H4 (cell line): ENCODE measurements at places on chromosomes 7 and 10.
A peak's percentile ranks its signal among the peaks of the same experiment; 100 is the strongest.

GRCh38 chr7:139566736-139567646 is 43.5 kb downstream of the CLEC2L start:
- DNase-seq, result no peak

GRCh38 chr10:29595636-29596225 is 39.0 kb downstream of the SVIL start:
- DNase-seq, result no peak

- no peak for DNase-seq
These were observed 341.5 kb upstream of the GALNT17 start for GRCh38 chr7:70790215-70791073.

DNA sequence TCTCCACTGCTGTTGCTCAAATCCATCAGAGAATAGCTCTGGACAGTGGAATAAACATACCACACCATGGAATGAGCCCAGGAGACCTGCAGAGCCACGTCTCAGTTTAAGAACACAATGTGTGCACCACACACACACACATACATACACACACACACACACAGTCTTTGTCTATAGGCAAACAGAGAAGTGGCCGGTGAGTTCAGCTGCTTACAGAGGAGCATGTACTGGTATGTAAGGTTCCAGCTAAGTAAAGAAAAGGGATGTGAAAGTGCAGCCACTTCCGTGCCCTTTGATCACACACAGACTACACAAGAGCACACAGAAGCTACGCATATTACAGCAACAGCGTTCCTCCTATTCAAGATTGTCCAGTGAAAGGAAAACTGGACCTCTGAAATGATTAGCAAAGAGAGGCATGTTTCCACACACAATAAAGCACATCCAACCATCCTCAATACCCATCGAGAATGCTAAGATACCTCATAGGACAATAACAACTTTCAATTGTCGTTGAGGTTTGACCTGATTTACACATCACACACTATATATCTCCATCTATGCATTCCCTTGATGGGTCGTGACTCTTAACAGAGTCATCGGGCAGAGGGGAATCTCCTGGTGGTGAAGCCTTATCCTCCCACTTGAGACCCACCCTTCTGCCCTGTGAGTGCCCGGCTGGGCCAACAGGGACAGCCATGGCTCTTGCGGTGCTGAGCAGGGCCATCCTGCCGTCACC is 23.6 kb downstream of the SLC35B4 start:
- no peak for DNase-seq

- no peak for DNase-seq
These were observed 6.5 kb downstream of the PRSS2 start for GRCh38 chr7:142777318-142777717.

DNA sequence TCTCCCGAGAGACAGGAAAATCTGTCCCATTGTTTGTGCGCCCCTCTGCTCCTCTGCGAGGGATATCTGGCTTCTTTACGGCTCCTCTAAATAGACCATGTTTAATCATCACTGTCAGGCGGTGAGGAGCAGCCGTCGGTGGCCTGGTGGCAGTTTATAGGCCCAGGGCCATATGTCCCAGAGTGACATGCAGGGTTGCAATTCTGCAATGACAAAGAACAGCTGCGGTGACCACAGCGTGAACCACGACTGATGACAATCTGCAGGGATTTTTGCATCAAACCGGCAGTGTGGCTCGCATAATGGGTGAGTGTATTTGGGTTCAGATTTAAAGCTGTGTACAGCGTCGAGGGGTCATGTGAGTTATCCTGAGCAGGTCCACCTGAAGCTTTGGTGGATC is 41.5 kb downstream of the GATA3 start:
- no peak for DNase-seq

DNA sequence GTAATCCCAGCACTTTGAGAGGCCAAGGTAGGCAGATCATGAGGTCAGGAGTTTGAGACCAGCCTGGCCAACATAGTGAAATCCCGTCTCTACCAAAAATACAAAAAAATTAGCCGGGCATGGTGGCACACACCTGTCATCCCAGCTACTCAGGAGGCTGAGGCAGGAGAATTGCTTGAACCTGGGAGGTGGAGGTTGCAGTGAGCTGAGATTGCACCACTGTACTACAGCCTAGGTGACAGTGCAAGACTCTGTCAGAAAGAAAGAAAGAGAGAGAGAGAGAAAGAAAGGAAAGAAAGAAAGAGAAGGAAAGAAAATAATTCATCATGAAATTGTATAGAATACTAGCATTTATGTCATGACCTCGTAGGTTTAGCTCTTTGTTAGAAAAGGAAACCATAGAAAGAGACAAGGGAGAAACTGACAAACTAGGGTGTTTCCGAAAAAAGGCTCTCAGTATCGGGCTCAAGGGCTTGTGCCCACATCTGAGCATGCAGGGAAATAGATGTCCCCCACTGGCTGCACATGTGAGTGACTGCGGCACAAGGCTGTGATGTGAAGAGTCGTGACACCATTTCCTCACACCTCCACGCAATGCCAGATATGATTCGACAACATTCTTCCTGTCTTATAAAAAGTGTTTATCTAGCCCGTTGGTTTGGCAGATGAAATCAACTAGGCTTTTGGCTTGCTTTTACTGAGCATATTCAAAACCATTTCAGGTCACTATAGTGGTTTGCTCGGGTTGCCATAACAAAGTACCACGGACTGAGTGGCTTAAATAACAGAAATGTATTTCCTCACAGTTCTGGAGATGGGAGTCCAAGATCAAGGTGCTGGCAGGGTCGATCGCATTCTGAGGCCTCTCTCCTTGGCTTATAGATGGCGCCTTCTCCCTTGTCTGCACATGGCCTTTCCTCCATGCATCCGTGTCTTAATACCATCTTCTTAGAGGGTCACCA is 2.0 kb downstream of the SRGN start:
- no peak for DNase-seq

DNA sequence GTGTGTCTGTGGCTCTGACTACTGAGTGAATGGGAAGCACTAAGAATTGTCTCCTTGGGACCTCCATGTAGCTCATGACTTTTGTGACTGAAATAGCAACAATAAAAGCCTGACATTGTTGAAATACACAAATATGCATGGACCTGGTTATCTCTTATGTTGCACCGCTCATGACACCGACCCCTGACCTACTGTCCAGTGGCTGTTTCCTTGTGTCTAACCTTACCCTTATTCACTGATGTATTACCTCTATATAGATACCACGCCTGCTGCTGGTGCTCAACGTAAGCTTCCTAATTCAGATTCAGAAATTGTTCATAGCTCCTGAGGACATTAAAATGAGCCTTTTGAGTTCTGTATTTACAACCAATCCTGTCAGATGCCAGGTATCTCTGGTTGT is 243.4 kb upstream of the SEMA3C start:
- DNase-seq, result no peak

- no peak for DNase-seq
These were observed 100.9 kb upstream of the TAS2R16 start for GRCh38 chr7:123096434-123096833.

DNA sequence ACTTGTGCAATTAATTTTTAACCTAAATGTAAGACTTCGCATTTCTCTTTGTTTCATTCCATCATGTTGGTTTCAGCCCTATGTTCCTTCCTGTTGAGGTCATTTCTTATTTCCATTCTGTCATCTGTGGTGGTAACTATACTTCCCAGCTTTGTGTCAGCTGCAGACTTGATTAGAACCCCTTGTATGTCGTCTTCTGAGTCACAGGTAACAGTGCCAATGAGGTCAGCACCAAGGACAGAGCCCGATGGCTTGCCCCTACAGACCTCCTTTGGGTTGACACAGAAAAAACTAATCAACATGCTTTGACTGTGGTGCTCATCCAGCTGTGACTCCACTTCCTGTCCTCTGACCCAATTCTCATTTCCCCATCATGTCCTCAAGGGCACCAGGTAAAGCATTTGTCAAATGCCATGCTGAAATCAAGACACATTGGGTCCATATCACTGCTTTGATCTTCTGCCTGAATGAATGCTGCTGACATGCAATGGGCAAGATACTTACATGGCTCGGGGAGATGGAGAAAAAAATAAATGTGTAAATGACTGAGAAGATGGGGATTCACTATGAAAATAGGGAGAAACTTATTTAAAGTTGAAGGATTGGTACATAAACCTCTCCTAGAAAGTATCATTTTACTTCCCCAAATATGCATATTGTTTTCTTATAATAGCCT is 25.6 kb upstream of the CRTAC1 start:
- peak; percentile 18 for DNase-seq

- DNase-seq, result no peak
These were observed 377.1 kb upstream of the DPP6 start for GRCh38 chr7:153675131-153675530.

DNA sequence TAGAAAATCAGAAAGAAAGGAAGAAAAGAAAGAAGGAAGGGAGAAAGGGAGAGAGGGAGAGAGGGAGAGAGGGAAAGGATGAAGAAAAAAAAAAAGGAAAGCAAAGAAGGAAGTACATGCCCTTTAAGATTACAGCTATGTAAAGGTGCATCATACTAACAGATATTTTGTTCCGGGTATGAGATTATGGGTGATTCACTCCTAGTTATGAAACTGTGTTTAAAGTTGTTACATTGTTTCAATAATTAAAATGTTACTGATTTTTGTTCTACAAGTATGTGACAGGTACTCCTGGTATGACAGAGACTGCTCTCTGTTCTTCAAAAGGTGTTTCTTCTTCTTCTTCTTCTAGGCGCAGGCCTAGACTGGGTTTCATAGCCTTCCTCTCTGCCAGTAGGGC is 808.9 kb downstream of the GRID1 start:
- DNase-seq, result no peak

- no peak for DNase-seq
These were observed 55.0 kb upstream of the C10orf120 start for GRCh38 chr10:122754491-122755235.

DNA sequence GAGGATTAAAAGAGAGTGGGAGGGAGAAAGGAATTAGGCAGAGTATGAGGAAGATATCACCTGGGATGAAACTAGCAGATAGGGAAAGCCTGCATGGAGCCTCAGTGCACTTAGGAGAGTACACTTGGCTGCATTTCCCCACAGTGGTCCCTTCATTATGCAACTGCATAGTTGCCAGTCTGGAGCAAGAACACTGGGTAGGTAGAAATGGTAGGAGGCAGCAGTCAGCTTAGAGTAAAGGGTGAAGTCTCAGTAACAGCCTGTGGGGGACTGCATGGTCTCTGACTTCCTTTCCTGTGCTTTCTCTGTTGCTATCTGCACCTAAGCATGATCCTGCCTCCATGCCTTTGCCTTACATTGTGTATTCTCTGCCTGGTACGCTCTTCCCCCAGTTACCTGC is 14.0 kb upstream of the PCGF5 start:
- no peak for DNase-seq

DNA sequence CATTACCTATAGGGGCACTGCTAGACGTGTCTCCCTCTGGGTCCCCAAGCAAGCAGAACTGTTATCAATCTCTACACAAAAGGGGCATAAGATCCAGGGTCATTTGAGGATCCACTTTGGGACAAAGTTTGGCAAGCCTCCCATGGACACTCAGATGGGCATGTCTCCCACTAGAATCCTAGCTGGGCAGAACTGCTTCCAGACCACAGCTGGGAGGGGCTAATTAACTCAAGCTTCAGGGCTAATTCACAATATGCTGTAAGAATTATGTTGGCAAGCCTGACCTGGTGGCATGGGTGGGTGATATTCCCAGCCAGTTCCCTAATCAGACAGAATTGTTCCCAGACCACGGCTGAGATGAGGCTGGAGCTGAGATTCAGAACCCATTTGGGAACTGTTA is 738.4 kb upstream of the FZD8 start:
- no peak for DNase-seq

DNA sequence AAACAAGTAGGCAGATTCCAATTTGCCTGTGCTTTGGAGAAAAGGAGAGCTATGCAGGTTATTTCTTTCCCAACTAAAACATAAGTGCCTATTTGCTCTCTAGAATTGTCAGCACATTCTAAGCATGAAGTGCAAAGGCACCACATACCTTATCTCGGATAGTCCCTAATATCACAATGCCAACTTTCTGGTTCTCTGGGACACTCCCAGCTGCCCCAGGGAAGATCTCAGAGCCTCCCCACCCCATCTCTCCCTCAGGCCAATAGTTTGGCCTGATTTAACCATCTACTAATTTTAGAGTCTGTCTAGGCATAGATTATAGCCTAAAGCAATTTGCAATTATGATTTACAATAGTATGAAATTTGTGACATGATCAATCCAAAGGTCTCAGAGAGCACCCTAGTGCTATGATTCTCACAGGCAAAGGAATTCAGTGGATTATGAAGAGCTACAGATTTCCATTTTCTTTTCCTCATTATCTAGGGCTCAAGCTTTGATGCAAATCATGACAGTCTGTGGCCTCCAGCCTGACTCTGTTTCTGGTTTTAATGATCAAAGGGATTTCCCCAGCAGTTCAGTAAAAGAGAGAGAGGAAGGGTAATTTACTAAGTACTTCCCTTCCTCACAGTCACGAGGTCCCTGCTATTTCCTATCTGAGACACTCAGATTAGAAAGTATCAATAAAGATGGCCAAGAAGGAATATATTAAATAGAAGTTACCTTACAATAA is 29.0 kb upstream of the IL6 start:
- DNase-seq, result no peak

GRCh38 chr7:73706126-73707044 is 13.1 kb downstream of the STX1A start:
- DNase-seq, result peak; percentile 79

- DNase-seq, result no peak
These were observed 25.4 kb downstream of the HECW1 start for GRCh38 chr7:43137811-43138210.

DNA sequence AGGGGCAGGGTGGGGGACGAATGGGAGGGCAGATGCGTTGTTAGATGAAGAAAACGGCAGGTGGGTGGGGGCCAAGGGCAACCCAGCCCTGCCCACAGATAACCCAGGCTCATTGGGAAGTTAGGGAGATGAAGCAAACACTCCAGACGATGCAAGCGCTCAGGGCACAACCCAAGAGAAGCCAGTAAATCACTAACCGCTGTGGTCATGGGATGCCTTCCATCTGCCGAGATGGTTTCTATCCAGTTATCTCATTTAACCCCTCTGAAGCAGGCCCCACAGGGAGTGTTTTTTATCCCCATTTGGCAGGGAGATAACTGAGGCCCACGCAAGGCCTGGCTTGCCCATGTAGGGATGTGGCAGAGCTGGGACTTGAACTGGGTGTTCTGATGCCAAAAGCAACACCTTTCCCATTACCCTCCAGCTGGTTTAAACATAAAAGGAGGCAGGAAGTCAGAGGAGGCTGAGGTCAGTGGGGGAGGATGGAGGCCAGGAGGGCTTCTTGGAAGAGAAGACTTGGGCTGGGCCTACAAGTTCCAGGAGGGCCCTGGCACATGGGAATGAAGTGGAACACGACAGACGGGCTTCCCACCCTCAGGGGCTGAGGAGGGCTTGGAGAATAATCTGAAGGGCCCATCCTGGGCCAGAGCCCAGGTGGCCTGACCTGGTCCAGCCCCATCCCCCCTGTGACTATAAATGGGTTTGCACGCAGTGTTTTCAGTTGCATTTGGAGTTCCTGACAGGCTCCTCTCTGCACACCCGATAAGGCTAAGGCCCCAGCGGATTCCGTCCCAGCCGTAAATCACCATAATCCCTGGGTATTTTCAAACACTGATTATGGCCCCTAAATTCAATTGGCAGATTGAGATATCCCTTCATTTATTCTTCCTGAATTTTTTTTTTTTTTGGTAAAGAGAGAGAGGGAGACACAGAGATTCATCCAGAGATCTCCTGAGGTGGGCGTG is 80.9 kb downstream of the NEURL1 start:
- DNase-seq, result no peak

- no peak for DNase-seq
These were observed 6.5 kb downstream of the ANLN start for GRCh38 chr7:36396150-36396549.

- peak; percentile 4 for DNase-seq
These were observed 93.5 kb upstream of the NEBL start for GRCh38 chr10:20990604-20991003.
